Renal cortical epithelial cell (primary cell): ENCODE measurements at places on chromosomes 5 and 9.

- no peak for DNase-seq
These were observed 163.6 kb upstream of the SMIM23 start for GRCh38 chr5:171622010-171622409.

DNA sequence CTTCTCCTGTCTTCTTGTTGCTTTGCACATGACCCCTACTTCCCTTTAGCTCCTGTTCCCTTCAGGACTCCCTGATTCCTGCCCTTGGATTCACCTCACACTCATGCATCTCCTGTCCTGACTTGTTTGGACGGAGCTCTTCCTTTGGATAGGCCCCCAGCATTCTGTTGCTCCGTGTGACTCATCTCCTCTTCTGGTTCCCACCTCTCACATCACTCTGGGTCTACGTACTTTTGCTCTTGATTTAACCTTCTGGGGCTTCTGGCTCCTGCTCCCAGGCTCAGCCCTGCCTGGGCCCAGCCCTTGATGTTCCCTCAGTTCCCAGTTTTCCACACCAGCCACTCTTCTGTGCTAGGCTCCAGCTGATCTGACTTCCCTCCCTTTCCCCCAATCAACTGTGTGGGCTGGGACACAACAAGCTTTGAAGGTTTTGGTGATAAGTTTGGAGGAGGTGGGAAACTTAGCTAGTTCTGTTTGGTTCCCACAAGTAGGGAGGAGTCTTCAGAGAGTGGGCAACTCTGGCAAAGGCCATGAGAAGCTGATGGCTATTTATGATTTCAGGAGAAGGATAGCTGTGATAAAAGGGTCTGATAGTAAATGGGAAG is 331.5 kb downstream of the ARHGEF28 start:
- DNase-seq = no peak

DNA sequence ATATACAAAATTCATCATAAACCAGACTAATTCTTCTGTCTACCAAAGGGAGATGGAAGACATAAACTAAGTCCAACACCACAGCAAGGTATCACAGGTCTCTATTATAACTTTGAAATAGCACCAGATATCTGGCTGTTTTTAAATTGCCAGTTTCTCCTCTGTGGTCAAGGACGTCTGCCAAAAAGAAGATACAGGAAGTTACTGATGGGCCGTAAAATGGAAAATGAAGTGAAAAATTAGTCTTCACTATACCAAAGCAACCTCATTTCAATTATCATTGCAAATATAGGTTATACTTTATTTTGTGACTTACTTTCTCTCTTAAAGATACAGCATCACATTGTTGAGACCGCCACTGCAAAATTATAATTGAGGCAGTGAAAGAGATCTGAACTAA is 225.5 kb downstream of the NDUFS4 start:
- no peak for DNase-seq

- no peak for DNase-seq
These were observed 202.8 kb downstream of the CCDC171 start for GRCh38 chr9:15755660-15756059.

- peak; percentile 97 for DNase-seq
These were observed 193.4 kb downstream of the ARRDC3 start for GRCh38 chr5:91189480-91190313.

- no peak for DNase-seq
These were observed 994.7 kb downstream of the CDH12 start for GRCh38 chr5:21858441-21858840.

GRCh38 chr9:133370685-133371084 is 5.2 kb downstream of the SURF4 start:
- no peak for DNase-seq

DNA sequence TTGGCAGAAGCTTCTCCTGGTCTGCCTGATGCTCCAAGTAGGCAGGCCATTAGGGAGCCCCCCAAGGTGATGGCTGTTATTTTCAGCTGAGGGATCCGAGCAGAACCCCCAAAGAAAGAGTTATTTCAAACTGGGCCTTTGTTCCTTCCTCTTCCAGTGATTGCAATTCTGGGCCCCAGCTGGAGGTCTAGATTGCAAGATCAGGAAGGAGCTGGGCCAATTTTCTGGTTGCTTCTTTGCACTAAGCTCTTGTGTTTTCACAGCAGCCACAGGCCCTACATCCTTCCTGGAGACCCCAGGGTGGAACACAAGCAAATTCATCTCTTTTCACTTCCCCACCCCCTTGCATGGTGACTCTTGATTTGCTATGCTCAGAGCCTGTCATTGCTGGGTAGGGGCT is 215.0 kb downstream of the SEMA6A start:
- no peak for DNase-seq

GRCh38 chr9:1200847-1201251 is 150.7 kb downstream of the DMRT2 start:
- peak; percentile 85 for DNase-seq

- peak; percentile 26 for DNase-seq
These were observed 344.1 kb downstream of the NR2F1-AS1 start for GRCh38 chr5:93236807-93237421.

DNA sequence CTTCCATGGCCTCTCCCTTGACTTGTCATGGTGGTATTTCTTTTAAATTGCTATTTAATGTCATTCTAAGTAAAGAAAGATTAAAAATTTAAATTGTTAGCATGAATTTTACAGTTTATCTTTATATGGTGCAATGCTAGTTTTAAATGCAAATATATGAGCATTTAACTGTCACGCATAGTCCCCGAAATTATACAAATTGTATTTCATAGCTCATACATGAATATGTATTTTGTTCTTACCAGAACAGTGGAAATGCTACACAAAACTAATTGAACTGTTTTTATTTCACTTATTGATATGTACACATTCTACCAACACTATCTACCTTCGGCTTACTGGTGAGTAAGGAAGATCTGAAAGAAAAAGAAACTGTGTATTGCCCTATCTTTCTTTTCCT is 125.8 kb downstream of the CARTPT start:
- DNase-seq = no peak

GRCh38 chr9:72935595-72935994 is 17.3 kb downstream of the ALDH1A1 start:
- DNase-seq = no peak

- no peak for DNase-seq
These were observed 80.1 kb downstream of the DAP start for GRCh38 chr5:10680876-10681481.

GRCh38 chr9:77667151-77667550 is 19.0 kb upstream of the GNA14 start:
- peak; percentile 54 for DNase-seq

GRCh38 chr5:77774981-77775789 is 954 bp downstream of the TBCA start:
- DNase-seq = peak; percentile 21

DNA sequence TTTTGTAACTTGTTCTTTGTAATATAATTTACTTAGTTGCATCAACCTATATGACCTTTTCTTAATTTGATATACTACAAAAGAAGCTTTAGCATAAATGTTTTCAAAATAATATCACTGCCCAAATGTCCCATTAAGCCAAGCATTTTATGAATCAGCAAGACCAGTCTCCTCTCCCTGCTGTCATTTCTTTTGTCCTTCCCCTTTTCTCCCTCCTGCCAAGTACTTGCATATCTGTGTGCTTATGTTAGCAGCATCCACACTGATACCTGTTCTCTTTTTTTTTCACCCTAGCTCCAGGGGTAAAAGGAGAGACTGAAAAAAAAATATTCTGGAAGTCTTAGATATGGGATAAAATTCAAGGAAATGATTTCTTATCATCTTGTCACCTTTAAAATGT is 69.7 kb downstream of the ZSWIM6 start:
- DNase-seq = peak; percentile 60

DNA sequence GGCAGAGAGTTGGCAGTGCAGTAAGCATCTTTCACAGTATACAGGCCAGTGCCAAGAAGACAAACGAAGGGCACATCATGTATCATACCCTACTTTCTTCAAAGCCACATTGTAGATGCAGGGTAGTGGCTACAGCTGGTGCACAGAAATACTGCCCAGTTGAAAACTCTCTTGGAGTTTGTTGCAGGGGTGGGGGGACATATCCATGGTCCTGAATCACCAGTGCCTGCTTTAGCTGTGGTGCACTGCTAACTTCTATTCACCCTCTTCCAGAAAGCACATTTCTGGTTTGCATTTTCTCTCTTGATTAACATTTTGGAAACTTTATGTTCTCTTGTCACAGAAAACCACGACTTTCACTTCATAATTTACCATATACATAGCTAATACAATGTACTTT is 196.6 kb downstream of the PAPPA start:
- DNase-seq = no peak

DNA sequence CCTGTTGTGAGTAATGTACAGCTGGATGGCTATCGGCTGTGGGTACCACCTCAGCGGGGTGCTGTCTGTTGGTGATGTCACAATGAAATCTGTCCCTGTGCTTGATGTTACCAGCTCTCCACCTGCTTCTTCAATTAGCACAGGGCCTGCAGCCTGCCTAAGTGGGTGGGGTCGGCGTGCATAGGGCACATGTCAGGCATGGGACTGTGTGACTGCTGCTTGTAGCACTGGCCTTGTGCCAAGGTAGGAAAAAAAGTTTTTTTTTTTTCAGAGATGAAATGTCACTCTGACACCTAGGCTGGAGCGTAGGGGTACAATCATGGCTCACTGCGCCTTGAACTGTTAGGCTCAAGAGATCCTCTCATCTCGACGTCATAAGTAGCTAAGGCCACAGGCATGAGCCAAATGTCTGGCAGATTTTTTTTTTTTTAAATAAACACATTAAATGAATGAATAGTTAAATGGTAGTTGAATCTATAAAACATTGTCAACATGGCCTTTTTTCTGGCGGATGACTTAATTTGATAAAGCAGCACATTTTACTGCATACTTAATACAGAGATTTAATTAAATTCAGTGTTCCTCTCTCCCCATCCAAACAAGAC is 222.5 kb downstream of the NXNL2 start:
- DNase-seq = no peak

DNA sequence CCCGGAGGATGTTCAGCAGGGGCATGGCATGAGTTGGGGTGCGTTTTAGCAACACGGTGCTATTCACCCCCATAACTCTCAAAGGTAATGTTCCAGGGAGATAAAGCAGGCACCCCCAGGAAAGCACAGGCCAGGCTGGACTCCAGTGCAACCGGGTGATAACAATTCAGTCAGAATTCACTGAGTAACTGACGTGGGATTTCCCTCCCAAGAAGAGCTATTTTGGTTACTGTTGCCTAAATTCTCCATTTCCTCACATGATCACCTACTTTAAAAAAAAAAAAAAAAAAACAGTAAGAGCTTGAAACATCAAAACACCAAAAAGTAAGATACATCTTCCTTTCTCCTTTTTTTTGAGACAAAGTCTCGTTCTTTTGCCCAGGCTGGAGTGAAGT is 137.6 kb upstream of the WWC1 start:
- no peak for DNase-seq

DNA sequence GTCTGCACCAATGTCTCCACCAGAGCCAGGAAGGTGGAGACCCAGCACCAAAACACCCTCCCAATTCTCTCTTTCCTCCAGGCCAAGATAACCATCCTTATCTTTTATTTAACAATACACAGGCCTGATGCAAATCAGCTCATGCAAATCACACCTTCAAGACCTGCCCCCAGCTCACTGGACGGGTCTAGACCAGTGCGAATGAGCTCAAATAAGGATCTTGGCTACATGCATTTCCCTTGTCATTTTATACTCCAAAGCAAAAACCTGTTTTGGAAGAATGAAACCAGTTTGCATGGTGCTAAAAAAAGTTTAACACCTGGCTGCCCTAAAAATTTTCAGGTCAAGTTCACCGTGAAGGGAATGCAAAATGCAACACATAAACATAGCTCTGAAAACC is 31.9 kb upstream of the DAPK1 start:
- DNase-seq = no peak

GRCh38 chr9:71909887-71910649 is 925 bp downstream of the ABHD17B start:
- no peak for DNase-seq

DNA sequence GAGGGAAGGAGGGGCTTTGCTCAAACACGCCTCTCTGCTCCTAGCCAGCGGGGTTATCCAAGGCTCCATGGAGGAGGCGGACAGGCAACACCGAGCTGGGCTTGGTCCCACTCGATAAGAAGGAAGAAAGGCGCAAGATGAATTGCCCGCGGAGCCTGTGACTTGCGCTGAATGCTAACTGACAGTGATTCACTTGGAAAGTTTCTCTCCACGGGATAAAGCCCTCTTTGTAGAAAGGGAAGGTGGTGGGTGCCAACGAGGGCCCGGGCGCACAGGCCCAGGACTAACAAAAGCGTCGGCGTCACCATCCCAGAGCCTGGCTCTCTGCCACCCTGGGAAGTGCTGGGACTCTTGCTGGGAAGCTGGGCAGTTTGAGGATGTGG is 76.0 kb downstream of the VAV2 start:
- DNase-seq = no peak

DNA sequence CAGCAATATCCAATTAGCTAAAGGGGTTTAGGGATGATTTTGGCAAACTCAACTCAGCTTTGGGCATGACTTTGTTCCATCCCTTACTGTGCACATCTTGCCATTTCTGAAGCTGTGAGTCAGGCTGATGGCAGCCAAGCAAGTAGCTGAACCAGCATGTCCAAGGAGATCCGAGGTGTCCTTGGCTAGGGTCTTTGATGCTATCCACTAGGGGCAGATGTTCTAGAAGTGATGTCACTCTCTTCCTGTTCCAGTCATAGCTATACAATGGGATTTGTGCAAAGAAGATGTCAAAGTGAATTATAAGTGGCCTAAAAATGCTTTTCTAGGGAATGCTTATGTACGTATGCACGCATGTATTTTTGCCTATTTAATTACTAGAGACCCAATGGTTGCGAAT is 160.8 kb upstream of the PAPPA start:
- no peak for DNase-seq

- no peak for DNase-seq
These were observed 52.8 kb downstream of the WHRN start for GRCh38 chr9:114452219-114453165.

DNA sequence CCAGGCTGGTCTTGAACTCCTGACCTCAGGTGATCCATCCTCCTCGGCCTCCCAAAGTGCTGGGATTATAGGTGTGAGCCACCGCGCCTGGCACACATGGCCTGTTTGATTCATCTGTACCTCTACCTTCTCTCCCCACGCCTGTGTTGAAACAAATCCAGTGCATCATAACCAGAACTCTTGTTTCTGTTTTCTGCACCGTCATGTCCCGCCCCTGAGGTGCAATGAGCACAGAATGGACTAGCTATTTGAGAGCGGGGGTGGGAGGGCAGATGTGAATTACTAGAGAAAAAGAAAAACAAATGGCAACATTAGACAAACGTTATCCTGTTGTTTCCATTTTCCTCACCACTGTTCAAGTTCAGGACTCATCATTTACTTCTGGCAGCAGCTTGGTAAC is 10.7 kb upstream of the FAM193B start:
- DNase-seq = no peak

- peak; percentile 99 for DNase-seq
These were observed 12.6 kb upstream of the TNIP1 start for GRCh38 chr5:151093476-151093889.

GRCh38 chr9:131992906-131993657 is 86.6 kb downstream of the MED27 start:
- DNase-seq = no peak

- DNase-seq = no peak
These were observed 381 bp downstream of the MED22 start for GRCh38 chr9:133347515-133347984.

GRCh38 chr5:144972317-144972716 is 801.6 kb downstream of the KCTD16 start:
- no peak for DNase-seq
